ENCODE measurements at places on chromosomes 4 and X.

- no peak for DNase-seq
Observed at GRCh38 chr4:89137695-89138094, 26.4 kb downstream of the TIGD2 start.

- DNase-seq = no peak
Observed at GRCh38 chr4:1717129-1718094, 3.7 kb downstream of the TMEM129 start.

GRCh38 chr4:11261066-11261850, 167.4 kb downstream of the HS3ST1 start:
- no peak for DNase-seq

DNA sequence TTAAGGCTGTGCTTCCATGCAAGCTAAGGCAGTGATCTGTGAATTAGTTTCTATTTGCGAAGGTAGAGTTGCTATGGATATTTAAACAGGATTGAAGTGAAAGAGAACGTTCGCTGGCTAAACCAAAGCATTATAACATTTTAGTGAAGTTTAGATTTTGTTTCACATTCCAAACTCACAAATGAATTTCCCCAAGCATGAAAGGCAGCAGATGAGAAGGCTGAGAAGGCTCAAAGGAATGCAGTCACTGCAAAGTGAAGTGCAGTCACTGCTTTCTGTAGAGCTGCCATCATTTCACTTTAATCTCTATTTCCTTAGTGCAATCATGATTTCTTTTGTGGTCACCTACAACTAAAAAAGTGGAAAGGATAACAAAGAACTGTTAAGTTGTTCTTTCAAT, 334.7 kb upstream of the NR3C2 start:
- DNase-seq = no peak

- DNase-seq = no peak
Observed at GRCh38 chr4:125390126-125390525, 75.4 kb downstream of the FAT4 start.

GRCh38 chr4:127698789-127699200, 31.4 kb upstream of the SLC25A31 start:
- DNase-seq = no peak

DNA sequence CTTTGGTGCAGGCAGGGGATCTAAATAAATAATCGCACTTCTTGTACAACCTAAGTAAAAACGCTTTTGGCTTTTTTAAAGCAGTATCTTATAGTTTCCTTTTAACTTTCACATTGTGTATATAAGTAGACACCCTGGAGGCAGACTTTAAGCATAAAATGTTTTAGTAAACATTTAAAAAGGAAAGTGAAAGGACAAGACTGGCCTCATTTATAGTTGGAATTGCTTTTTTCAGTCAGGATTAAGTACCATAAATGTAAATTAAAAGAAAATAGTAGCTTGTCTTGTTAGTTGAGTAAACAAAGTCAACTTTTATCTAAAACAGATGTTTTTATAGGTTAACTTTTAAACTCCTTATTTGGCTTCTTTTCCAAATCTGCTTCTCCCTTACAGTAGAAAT, 39.7 kb downstream of the PTPN13 start:
- no peak for DNase-seq

DNA sequence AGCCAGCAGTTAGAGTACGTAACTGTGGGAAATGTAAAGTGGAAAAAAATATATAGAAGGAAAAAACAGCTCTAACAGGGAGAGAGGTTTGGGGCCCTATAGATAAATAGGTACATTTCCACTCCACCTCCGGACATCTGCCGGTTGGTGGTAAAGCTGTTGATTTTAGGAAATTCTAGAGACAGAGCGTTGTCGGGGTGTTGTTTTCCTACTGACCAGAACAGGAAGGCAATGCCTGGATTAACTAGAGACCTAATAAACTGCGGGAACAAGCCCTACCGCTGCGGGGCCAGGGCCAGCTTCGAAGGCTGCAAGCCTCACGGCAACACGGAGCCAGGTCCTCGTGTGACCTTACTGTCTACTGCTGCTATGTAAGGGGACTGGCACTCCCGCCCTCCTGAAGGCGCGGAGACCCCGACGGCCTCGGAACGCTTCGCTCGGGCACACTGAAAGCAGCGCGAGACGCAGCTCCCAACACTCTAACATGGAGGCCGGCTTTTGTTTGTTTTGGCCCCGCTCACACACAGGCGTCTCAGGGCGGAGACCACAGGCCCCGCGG, 702 bp upstream of the CDKN2AIP start:
- peak; percentile 87 for DNase-seq

GRCh38 chr4:155473420-155474095, 96.8 kb upstream of the MAP9 start:
- no peak for DNase-seq

DNA sequence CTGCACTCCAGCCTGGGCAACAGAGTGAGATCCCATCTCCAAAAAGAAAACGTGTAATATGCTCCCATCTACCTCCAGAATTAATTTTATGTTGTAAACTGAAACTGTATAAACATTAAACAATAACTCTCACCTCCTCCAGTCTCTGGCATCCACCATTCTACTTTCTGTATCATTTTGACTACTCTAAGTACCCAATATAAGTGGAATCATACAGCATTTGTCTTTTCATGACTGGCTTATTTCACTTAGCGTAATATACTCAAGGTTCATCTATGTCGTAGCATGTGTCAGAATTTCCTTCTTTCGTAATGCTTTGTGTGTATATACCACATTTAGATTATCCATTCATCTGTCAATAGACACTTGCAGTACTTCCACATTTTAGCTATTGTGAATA, 20.6 kb downstream of the F8 start:
- no peak for DNase-seq
